ENCODE measurements at places on chromosomes 5 and 9.

GRCh38 chr5:86866036-86866435 lies 248.3 kb downstream of the COX7C start:
- no peak for DNase-seq

DNA sequence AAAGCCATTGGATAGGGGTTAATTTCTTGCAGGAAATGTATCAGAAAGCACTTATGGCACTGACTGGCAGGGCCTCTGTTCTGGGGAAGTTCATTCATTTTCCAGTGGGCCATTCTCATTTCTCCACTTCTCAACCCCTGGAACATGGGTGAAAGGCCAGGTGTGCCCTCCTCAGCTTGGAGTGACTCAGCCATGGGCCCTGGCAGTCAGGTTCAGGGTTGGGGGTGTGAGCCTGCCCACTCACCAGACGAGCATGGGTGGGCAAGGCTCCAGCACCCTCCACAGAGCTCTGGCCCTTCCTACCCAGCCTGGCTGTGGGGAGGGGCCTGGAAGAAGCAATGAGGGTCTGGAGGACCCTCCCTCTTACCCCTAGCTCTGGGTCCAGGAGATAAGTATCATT lies 174.4 kb downstream of the HSPA4 start:
- no peak for DNase-seq

GRCh38 chr5:138110266-138110963 lies 26.6 kb downstream of the WNT8A start:
- DNase-seq: no peak

- DNase-seq: peak; percentile 26
Measured at GRCh38 chr5:72438141-72438540, 69.1 kb downstream of the ZNF366 start.

- peak; percentile 3 for DNase-seq
Measured at GRCh38 chr5:83179966-83180365, 102.6 kb downstream of the XRCC4 start.

DNA sequence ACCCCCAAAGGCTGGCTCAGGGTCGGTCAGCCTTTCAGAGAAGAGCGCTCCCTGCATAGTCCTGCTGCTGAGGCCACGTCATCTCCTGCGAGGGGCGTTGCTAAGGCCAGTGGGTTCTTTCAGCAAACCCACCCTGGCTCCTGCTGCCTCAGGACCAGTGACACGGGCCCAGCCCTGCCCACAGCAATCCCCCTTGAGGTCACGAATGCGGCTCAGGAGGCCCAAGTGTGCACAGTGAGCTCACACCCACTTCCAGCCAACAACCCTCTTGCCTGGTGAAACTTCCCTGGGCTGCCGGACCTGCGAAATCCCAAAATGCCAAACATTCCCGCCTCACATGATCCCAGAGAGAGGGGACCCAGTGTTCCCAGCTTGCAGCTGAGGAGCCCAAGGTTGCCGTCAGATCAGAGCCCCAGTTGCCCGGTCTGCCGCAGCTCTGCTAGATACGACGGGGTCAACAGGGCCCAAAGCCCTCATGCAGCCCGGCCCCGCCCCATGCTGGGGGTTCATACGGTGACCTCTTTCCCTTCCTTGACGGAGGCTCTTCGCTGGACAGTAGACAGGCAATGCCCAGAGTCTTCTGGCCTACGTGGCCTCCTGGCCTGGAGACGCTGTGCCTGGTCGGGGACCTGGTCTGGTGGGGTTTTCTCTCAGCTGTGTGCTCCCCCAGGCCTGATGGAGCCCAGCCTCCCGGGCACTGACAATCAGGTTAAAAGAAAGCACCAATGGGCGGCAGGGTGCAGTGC lies 116.4 kb upstream of the COL5A1 start:
- DNase-seq: no peak

DNA sequence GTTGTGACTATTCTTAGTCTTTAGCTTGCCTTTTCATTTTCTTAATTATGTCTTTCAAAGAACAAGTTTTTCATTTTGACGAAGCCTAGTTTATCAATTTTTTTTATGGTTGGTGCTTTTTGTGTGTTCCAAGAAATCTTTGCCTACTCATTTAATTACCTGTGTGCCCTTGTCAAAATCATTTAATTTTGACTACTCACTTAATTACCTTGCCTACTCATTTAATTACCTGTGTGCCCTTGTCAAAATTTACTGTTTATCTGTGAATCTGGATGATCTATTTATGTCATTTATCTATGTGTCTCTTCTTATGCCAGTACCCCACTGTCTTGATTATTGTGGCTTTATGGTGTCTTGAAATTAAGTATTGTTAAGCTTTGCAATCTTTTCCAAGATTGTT lies 63.9 kb downstream of the MTAP start:
- DNase-seq: no peak

DNA sequence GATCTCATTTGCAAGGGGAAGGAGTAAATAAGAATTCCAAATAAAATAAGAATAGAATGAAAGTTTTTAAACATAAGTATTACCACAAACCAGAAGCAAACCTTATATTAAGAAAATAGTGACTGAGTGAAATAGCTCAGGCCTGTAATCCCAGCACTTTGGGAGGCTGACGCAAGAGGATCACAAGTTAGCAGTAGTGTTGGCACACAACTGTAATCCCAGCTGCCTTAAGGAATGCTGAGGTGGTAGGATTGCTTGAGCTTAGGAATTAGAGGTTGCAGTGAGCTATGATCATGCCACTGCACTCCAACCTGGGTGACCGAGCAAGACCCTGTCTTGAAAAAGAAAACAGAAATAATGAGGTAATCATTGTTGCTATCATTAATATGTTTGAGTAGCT lies 47.0 kb downstream of the APC start:
- DNase-seq: peak; percentile 53

- DNase-seq: no peak
Measured at GRCh38 chr5:68077349-68077894, 138.1 kb upstream of the PIK3R1 start.

DNA sequence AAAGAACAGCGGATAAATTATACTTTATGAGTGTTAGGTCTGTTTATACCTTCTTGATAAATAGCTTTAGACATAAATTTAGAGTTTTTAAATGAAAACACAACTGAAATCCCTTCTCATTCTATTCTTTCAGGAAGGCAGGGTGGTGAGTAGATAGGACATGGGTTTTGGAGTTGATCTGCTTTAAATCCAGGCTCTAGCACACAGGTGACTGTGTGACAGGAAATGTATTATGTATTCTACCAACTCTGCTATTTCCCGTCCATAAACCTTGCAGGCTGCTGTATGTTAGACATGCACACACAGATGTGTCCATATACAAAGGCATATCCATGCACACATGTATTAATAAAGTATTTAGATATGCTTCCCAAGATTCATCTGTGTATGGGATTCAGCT lies 19.3 kb upstream of the CARTPT start:
- no peak for DNase-seq

GRCh38 chr5:39473156-39473775 lies 48.5 kb upstream of the DAB2 start:
- peak; percentile 89 for DNase-seq

GRCh38 chr5:82622711-82623514 lies 344.8 kb upstream of the RPS23 start:
- no peak for DNase-seq

GRCh38 chr9:73037613-73038012 lies 84.8 kb upstream of the ALDH1A1 start:
- DNase-seq: peak; percentile 41

- DNase-seq: peak; percentile 10
Measured at GRCh38 chr9:32486839-32487562, 39.0 kb downstream of the RIGI start.

DNA sequence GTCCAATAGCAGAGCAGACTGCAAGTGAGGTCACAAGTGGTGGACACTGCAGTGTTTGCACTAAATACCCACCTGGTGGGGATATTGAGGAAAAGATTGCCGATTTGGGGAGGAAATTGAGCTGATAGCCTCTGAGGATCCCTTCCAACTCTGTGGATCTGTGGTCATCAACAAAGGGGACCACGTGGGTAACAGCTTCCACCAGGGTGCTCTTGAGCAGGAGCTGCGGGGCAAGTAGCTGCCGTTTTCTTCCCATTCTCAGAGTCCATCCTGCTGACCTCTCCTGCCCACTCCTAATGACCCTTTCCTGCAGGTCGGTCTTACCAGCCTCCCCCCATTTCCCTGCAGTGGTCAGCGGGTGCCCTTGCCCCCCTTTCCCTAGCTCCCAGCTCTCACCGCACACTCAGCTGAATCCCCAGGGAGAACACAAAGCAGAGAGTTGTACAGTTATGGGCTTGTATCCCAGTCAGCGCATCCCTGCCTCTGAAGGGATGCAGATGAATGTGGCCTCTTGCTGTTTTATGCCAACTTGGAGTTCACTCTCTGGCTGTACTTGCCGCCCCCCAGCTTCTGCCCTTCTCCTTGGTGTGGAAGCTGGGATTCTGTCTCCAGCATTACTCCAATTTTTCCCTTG lies 18.0 kb downstream of the DAPK1 start:
- peak; percentile 12 for DNase-seq

- DNase-seq: no peak
Measured at GRCh38 chr5:89443508-89443907, 560.5 kb upstream of the MEF2C start.

- DNase-seq: peak; percentile 41
Measured at GRCh38 chr5:52844885-52845284, 57.2 kb downstream of the ITGA1 start.

- DNase-seq: no peak
Measured at GRCh38 chr5:158531860-158532259, 567.9 kb downstream of the EBF1 start.

GRCh38 chr5:134083517-134083916 lies 31.0 kb upstream of the TCF7 start:
- DNase-seq: no peak

- DNase-seq: peak; percentile 17
Measured at GRCh38 chr5:473551-474192, 30.7 kb downstream of the EXOC3 start.

DNA sequence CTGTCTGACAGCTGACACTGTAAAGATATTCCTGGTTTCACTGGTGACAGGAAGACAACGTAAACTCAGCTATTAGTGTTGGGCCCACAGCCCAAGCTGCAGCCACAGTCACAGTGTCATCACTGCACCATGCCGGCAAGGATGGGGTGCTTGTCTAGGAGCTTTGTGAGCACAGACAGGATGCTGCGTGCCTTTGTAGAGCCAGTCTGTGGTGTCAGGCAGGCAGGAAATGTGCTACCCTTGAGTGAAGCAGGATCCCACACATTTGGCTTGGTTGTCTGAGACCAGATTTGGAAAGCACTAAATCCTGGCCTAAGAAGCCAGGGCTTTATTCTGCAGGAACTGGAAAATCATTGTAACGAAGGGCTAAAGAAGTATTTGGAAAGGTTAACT lies 121.6 kb upstream of the ADAMTS16 start:
- DNase-seq: peak; percentile 36
